ENCODE measurements at places on chromosomes 12 and 14.

- peak; percentile 59 for DNase-seq
Observed at GRCh38 chr12:109714141-109714912, 702 bp downstream of the FAM222A start.

DNA sequence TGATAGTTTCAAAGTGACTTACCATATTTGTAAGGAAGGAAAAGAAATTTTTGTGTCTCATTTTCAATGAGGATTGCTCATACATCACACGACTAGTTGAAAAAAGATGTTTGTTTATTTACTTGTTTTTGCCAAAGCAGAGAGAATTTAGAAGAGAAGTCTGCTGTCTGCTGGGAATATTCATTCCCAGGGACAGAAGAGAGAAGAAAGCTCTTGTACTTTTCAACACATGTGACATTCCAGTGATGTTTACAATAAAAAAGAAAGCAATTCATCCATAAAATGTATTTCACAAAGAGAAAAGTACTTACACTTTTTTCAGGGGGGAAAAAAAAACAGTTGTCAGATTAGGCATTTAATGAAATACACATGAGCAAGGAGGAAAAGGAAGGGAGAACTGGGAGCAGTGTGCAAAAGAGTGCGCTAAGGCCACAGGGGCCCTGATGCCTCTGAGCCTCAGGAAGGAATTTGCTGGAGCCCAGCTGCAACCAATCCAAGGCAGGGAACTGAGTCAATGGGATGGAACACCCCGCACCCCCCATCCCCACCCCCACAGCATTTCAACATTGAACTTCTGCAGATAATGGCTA is 115.0 kb downstream of the RPAP3 start:
- no peak for DNase-seq

GRCh38 chr14:78152201-78153063 is 17.7 kb upstream of the NRXN3 start:
- DNase-seq: no peak

- DNase-seq: no peak
Observed at GRCh38 chr14:78986989-78987388, 816.8 kb downstream of the NRXN3 start.

- no peak for DNase-seq
Observed at GRCh38 chr12:51383269-51383905, 7.8 kb downstream of the GALNT6 start.

DNA sequence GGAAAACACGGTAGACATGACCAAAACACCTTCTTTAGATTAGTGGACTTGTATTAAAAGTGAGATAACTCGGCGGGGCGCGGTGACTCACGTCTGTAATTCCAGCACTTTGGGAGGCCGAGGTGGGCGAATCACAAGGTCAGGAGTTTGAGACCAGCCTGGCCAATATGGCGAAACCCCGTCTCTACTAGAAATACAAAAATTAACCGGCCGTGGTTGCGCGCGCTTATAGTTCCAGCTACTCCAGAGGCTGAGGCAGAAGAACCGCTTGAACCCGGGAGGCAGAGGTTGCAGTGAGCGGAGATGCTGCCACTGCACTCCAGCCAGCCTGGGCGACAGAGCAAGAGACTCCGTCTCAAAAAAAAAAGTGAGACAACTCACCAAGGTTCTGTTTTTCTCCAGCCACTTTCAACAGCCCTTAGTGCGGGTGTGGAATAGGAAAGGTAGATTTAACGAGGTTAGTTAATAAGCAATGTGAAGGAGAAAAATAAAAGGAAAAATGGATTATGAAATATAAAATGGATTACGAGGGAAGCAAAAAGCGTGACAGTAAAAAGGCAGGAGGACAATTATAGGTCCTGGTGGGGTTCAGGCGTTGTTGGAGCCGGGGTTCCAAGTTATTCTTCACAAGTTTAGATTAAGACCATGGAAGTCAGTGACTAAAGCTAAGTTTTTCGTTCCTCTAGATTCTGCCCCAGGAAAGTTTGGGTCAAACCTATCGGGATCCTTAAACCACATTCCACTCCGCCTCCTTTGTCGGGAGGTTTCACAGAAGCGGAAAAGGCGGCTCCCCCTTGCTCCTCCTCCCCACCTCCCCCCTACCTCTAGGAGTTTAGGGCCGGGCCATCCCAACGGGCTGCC is 534 bp downstream of the PPP2R3C start:
- peak; percentile 52 for DNase-seq

GRCh38 chr12:117857632-117858612 is 110.9 kb downstream of the KSR2 start:
- no peak for DNase-seq

All from NCI-H526 treated with DMSO at 0.1 percent for 48 hours (cell line).